Hematopoietic multipotent progenitor cell treated with erythropoietin and hydrocortisone succinate and interleukin-3 and kit ligand, for 8 days (in vitro differentiated cells): ENCODE measurements at places on chromosomes 3 and 15.

DNA sequence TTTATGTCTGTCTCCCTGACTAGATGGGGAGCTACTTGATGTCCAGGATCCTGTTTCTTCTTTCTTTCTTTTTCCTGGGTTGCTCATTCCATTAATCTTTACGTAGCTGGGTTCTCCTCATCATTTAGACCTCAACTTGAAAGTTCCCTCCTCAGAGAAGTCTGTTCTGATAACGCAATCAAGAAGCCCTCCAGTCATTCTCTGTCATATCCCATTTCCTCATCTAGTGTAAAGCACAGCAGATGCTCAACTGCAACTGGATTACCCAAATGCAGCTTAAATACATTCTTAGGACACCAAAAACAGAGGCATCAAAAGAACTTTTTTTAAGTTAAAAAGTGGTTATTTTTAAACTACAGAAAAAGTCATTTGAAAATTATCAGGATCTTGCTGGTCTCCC is 51.7 kb upstream of the ST3GAL6 start:
- no peak for DNase-seq

GRCh38 chr15:85463276-85463892 is 83.0 kb downstream of the AKAP13 start:
- DNase-seq = no peak

- DNase-seq = no peak
Measured at GRCh38 chr15:64651601-64652191, 123.7 kb downstream of the RBPMS2 start.

- peak; percentile 52 for DNase-seq
Measured at GRCh38 chr3:196207833-196208607, 3.2 kb downstream of the ZDHHC19 start.

DNA sequence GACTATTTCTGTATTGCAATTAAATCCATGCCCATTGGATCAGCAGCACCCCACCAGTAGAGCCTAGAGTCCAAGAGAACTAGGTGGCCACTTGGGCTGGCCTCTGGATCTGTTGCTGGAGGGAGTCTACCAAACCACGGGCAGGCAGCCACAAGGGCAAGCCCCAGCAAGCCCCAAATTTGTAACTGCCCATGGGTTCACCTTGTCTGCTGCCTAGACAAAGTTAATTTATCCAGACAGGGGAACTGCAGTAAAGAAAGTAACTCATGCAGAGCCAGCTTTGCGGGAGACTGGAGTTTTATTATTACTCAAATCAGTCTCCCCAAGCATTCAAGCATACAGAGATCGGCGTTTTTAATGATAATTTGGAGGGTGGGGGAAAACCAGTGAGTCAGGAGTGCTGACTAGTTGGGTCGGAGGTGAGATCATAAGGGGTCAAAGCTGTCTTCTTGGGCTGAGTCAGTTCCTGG is 74.0 kb upstream of the TERB2 start:
- DNase-seq = no peak

DNA sequence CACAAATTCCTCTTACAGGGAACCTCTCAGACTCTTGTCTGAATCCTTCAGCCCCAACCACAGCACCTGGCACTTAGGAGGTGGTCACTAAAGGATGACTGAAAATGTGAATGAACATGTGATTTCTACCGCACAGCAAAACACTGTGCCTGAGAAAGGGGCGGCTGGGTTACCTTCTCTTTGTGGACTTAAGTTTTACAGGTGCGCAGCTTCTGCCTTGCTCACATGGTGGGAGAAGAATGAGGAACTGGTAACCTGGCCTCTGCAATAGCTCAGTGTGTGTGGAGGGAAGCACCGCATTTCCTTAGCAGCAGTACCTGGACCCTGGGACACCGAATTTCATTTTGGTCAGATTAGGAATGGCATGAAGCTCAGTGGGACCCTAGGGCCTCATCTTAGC is 9.8 kb upstream of the ETV5 start:
- no peak for DNase-seq

GRCh38 chr15:53000409-53000808 is 210.3 kb upstream of the ONECUT1 start:
- no peak for DNase-seq

- no peak for DNase-seq
Measured at GRCh38 chr15:41013691-41014414, 60.6 kb downstream of the CHAC1 start.

- peak; percentile 23 for DNase-seq
Measured at GRCh38 chr15:70095408-70096214, 2.1 kb downstream of the TLE3 start.

DNA sequence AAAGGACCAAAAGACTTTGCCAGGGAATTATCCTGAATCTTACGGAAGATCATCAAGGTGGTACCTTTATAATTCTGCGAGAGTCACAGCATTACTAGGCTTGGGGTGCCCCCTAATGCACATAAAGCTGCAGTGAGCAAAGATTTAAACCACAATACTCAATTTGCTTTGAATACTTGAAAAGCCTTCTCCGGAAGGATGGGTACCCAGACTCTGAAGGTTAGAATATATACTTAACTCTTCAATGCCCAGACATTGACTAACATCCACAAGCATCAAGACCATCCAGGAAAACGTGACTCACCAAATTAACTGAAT is 117.8 kb upstream of the KCNH8 start:
- no peak for DNase-seq

- DNase-seq = no peak
Measured at GRCh38 chr3:156802821-156803606, 23.1 kb upstream of the LEKR1 start.

GRCh38 chr3:120088622-120089021 is 5.6 kb downstream of the GSK3B start:
- DNase-seq = no peak

- DNase-seq = no peak
Measured at GRCh38 chr15:48939648-48940047, 24.1 kb downstream of the SHC4 start.

GRCh38 chr3:4818986-4819693 is 160.1 kb upstream of the BHLHE40 start:
- no peak for DNase-seq

GRCh38 chr3:57064001-57064400 is 3.5 kb downstream of the SPATA12 start:
- no peak for DNase-seq

GRCh38 chr3:105499961-105500360 is 133.3 kb downstream of the ALCAM start:
- no peak for DNase-seq

DNA sequence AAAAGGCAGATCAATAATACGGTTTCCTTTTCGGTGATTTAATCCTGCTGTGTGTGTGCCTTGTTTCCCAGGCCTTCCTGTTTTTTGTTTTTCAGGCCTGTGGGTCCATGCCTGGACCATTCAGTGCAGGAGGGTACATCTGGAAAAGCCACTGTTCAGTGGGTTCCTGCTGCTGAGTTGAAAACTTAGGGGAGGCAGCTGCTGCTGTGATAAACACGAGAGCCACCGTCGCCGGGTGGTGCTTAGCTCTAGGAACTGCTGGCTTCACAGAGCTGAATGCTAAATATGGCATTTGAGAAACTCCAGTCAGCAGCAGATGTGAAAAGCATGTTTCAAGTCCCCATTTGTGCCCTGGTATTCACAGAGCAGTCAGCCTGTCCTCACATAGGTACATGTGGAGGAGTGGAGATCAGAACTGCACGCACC is 44.0 kb downstream of the SYNM start:
- no peak for DNase-seq

DNA sequence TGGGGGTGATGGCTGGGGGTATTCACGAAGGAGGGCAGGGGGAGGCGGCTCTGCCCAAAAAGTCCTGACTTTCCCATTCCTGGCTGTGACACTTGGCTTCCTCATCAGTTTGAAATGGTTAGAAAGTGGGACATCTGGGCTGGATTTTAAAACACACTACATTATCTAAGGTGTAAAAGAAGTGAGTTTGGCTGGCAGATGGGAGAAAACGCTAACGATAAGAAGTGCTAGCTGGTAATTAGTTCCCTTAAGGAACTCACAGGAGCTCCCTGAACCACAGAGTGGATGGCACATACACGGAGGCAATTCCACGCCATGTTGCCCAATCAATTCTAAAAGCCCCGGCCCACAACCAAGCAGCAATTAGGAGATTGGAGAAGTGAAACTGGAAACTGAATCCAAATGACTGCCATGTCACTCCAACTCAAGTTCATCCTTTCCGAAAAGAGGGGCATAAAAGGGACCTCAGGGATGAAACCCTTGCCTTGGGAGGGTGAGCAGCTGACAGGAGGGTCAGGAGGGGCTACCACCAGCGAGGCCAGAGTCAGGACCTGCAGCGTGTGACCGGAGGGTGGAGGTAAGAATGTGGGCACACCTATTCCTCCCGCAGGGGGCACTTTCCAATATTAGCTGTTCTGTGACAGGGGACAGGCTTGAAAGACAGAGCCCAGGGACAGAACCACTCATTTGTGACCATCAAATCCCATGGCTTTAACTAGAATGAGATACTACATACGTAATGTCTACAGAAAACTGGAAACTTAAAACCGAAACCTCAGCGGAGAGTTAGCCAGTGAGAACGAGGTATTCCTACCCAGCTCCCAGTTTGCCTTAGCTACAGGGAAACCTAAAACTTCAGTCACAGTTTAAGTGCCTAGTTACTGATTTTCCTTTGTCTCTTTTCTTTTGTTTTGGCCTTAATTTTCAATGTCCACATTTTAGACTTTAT is 95.3 kb upstream of the OXTR start:
- no peak for DNase-seq

DNA sequence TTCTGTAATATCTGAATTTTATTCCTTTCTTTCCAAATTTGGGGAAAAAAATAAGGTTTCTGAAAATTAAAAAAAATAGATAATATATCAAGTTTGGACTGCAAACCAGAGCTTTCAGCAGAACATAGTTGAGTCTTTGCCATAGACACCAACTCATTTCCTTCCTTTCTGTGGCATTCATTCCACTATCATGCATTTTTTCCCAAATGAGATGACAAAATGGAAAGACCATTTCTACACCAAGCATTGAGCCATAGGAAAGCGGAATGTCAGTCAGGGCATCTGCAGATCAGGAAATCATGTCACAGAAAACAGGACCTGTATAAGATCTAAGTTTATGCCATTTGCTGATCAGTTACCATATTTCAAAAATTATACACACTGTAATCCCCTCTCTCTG is 333.3 kb upstream of the THBS1 start:
- no peak for DNase-seq

DNA sequence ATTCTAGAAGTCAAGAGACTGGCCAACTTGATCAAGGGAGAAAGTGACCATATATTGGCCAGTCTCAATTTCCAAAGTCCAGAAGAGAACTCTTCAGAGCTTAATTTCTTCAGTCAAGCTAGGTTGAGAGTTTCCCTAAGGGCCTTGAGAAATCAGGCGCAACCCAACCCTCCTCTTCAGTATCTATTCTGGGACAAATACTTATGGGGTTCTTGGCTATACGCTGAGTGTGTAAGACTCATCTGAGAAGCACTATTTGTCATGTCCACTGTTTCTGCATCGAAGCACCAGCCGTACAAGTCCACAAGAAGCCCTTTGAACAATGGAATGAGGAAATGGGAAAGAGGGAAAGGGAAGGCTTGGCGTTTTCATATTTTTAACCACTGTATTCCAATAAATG is 379.5 kb downstream of the CTNNB1 start:
- no peak for DNase-seq

DNA sequence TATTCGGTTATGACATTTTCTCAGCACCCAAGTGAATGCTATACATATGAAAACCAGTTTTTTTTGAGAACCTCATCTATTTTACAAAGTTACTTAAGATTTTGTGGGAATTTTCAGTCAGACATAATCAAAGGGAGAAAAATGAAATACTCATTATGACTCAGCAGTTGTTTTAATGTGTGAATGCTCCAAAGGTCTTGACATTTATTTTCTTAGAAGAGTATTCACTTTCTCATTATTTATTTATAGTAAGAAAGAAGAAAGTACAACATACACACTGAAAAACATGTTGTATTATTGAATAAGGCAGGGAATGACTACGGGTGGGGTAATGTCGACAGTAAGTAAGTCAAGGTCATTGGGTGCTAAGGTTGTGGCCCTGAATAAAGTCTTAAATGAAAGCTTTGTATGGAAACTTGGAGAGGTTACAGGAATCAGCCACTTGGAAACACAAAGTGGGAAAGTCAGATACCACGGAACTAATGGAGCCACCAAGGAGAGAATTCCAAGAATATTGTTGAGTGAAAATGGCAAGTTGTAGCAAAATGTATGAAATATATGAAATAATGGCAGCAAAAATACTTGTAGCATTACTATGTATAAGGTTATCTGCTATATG is 844.5 kb downstream of the TBL1XR1 start:
- DNase-seq = no peak

DNA sequence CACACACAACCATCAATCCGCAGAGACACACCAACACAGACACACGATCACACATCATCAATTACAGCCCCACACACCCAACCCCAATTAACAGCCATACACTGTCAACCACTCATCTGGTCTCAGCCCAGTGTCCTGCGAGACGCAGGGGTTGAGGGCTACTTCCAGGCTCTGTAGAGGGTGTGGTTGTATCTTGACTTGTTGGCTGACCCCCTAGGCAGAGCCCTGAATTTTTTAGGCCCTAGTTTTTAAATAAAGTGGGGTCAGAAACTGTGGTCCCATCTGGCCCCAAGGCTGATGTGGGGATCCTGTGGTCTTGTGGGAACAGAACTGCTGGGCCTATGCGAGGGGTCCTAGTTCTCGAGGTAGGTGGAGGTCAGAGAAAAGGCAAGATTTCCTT is 9.2 kb downstream of the VILL start:
- DNase-seq = no peak

GRCh38 chr3:53286727-53287126 is 30.9 kb upstream of the TKT start:
- no peak for DNase-seq

DNA sequence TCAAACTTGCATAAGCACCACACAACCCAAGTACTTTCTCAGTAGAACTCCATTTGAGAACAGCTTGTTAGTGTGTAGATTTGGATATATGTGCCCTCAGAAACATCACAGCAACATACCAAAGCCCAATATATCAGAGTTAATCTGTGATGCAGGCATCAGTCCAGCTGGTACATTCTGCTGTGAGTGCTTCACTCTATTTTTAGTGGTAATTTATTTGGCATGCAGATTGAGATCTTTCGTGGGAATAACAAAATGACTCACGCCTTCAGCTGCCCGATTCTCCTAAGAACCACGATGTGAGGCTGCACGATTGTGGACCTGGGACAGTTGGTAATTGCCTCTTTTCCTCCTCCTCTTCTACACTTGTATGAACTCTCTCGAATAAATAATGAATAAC is 730.7 kb downstream of the SQOR start:
- no peak for DNase-seq

- no peak for DNase-seq
Measured at GRCh38 chr3:160376681-160377080, 22.3 kb downstream of the IFT80 start.

DNA sequence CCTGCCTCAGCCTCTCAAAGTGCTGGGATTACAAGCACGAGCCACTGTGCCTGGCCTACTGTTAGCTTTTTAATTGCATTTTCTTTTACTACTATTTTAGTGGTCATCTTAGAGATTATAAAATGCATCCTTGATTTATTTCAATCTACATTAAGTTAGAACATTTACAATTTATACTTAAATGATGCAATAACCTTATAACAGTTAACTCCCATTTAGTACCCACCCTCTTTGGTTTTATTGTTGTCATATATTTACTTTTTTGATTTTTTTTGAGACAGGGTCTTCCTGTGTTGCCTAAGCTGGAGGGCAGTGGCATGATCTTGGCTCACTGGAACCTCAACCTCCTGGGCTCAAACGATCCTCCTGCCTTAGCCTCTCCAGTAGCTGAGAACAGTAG is 77.3 kb downstream of the PPCDC start:
- no peak for DNase-seq
